Naive B cell (primary cell): ENCODE measurements at places on chromosomes 3 and 15.

GRCh38 chr3:112321867-112322652 is 10.9 kb upstream of the CD200 start:
- no peak for DNase-seq

- DNase-seq, result no peak
Observed at GRCh38 chr3:112755845-112756613, 90.6 kb downstream of the CD200R1L start.

DNA sequence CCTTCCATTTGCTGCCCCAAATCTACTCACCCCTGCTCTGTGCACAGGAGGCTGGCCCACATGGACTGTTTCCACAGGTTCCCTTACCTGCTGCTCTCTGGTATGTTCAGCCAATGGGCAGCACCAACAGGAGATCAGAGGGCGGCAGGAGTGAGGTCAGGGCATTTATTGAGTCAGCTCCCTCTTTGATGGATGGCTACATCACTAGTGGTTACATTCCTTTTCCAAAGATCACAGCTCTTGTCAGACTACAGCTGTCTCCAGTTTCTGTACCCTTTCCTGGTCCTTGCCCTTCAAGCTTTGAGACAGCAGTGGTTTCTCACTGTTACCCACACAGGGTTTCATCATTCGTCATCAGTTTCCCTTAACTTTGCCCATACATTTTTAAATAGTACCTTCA is 325.1 kb downstream of the SUCLG2 start:
- DNase-seq, result no peak

DNA sequence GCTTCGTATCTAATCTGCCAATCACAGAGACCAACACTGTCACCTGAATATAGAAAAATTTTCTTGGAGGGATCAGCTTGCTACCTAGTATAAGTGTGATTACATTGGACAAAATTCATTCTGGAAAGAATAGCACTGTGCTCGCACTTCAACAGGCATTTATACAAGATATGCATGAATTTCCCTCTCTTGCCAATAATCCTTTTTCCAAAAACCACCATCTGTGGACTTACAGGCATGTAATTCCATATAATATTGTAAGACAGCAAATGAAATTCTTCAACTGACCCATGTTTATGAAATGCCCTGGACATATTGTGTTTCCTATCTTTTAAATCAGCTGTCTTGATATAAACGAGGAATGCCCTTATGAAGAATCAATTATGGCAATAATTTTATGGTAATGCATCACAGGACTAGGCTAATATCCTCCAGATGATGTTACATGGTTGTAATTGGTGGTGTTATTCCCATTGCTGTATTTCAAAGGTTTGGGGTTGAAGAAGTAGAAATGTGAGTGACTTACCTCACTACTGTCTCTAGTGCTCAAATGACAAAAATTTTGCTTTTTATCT is 861.4 kb upstream of the NECTIN3 start:
- no peak for DNase-seq

- no peak for DNase-seq
Observed at GRCh38 chr15:58538901-58539300, 107.1 kb downstream of the LIPC start.

GRCh38 chr3:153163756-153164550 is 1.9 kb downstream of the RAP2B start:
- DNase-seq, result no peak

GRCh38 chr15:29040370-29040751 is 154.6 kb downstream of the APBA2 start:
- no peak for DNase-seq
